ENCODE measurements at places on chromosomes 2 and 18.

DNA sequence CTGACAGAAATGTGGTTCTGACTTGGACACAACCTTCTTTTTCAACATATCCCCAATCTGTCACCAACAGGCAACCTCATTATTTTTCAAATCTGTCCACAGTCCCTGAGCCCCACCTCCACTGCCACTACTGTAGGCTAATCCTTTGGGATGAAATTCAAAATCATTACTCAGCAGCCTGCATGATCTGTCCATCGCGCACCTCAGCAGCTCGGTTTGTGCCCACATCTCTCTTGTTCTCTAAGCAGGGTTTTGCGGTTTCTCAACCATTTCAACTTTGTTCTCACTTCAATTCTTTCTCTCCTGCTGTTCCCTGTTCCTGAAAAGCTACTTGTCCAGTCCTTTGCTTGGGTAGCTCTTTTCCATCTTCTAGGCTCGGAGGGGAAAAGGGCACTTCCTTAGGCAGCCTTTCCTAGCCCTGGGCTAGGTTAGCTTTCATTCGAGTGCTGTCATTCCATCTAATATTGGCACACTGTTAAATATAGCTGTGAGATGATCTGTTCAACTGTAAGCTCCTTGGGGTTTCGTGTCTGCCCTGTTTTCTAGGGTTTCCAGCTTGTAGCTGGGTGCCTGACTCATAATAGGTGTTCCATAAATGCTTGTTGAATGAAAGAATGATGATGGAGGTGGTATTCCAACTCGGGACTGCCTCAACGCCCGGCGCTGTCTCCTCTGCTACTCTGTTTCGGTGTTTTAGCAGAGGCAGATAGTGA lies 653 bp upstream of the ANKAR start:
- DNase-seq = no peak

DNA sequence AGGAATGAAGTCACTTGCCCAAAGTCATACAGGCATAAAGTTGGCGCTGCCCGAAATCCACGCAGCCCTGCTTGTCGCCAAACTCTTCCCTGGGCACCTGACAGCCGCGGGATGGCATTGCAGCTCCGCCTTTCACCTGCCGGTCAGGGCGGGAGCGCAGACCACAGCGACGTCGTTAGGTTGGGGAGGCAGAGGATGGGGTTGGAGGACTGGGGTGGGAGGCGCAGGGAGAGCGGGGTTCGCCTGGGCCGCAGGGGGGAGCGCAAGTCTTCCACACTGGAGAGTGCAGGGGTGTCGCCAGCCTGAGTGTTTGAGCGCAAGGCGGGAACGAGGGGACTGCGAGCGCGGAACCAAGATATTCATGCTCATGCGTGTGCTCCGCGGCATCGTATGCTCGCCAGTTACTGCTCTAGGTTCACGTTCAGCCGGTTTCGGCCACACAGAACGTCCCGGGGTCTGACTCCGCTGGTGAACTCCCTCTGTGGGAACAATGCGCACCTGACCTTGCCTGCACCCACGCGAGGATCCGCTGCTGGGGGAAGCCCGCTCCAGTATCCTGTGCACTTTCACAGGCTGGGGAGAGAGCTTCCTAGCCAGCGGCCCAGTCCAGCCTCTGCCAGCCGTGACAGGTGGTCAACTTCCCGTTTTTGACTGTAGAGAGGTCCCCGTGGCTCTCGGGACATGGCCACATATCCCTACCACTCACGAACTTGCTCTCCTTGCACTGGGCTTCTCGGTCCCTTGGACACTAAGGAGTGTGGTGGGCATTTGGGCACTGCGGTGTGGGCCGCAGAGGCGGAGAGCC lies 767 bp upstream of the NPPC start:
- DNase-seq = no peak

DNA sequence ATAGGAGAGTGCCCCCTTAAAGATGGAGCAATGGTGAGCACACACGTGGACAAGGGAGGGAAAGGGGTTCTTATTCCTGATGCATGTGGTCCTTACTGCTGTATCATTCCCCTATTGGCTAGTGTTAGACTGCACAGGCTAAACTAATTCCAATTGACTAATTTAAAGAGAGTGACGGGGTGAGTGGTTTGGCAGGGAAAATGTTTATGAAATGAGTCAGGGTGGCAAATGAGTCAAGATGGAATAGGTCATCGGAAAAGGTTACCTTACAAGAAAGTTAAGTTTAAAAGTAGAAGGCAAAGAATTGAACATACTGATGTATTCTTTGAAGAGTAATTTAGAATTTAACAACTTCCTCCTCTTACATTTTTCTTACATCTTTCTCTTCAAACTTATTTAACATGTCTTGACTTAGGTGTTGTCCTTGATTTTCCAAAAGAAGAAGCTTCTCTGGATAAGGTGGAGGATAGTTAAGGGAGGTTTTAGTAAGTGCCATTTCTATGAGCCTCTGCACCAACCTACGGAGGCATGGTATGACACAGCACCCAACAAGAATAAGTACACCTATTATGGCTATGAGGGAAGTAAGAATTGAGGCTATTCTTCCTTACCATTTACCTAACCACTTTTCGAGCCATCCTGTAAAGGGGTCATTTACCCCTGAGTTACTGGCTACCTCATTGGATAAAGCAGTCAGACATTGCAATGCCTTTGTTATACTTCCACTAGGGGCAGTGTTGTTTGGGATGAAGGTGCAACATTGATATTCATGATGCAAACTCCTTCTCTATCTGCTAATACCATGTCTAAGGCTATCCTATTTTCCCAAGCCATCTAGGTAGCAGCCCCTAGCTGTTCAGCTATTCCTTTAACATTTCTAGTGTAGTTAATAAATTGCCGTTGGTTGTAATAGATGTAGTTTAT lies 1345.8 kb upstream of the LRRTM1 start:
- DNase-seq = no peak

GRCh38 chr2:1816414-1816911 lies 72.1 kb upstream of the PXDN start:
- DNase-seq = no peak

GRCh38 chr2:171365232-171365631 lies 68.6 kb downstream of the METTL8 start:
- no peak for DNase-seq

- DNase-seq = peak; percentile 51
Measured at GRCh38 chr2:126784621-126785020, 114.1 kb upstream of the TEX51 start.

DNA sequence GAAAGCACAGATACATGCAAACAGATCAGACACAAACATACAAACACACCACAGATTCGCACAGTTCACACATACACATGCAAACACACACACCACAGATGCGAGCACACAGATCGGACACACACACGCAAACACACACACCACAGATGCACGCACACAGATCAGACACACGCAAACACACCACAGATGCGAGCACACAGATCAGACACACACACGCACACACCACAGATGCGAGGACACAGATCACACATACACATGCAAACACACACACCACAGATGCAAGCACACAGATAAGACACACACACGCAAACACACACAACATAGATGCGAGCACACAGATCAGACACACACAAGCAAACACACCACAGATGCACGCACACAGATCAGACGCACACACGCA lies 149.0 kb downstream of the PXDN start:
- no peak for DNase-seq

GRCh38 chr2:30287857-30288513 lies 56.7 kb downstream of the LBH start:
- no peak for DNase-seq

- no peak for DNase-seq
Measured at GRCh38 chr2:111946294-111947114, 48.1 kb downstream of the MERTK start.

DNA sequence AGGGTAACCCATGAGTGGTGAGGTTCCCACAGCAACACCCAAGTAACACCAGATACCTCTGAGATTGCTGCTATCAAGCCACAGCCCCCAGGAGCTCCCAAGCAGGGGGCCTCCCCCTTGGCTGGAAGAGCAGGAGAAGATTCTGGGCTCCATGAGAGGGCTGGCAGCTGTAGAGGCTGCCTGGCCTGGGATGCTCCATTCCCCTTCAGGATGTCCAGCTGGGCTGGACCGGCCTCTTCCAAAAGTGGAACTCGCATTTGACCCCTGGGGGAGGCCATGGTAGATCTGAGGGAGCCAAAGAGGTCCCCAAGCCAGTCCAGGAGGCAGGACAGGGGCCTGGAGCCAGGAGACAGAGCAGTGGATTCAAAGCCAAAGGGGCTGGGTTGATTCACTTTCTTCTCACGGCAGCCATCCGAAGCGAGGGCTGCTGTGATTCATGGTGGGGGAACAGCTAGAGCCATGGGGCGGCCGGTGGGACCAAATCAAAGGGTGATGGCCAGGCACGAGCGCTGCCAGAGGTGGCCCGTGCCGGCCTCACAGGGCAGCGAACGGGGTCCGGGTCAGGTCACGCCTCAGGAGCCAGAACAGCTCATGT lies 95.3 kb upstream of the ID2 start:
- no peak for DNase-seq

GRCh38 chr2:240629619-240629967 lies 4.3 kb downstream of the GPR35 start:
- DNase-seq = no peak
